ENCODE measurements at places on chromosomes 2 and 18.

- no peak for DNase-seq
Measured at GRCh38 chr2:54247115-54247514, 8.9 kb downstream of the TSPYL6 start.

GRCh38 chr2:10452956-10453904 lies 5.1 kb upstream of the ODC1 start:
- no peak for DNase-seq

DNA sequence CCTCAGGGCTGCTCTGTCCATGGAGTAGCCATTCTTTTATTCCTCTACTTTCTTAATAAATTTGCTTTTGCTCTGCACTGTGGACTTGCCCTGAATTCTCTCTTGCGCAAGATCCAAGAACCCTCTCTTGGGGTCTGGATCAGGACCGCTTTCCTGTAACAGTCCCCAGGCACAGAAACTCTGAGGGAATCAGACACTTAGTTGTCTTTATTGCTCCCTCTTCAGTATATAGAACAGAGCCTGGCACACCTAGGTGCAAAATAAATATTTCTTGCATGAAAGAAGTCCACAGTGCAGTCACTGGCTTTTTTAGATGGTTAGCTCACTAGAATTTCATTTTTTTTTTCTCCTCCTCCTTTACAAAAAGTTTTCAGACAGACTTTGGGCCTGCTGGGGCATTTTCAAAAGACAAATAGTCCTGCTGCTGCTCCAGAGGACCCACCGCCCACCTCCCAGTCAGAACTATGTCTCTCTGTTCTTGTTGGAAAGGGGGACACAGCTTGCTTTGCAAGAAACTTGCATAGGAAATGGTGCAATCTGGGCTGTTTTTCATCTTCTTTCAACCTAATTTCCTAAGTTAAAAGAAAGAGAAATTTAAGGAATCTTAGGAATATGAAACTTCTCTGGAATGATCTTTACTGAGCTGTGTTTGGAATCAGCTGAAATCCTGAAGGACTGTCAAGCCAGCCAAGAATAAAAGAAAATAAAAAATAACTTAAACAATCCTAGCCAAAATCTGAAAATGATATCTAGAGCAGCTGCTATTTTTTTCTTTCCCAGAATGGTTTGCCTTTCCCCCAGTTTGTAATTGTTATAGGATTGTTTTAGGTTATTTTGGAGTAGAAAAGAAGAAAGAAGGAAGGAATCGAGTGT lies 31.7 kb upstream of the MAP4K3 start:
- DNase-seq: no peak

DNA sequence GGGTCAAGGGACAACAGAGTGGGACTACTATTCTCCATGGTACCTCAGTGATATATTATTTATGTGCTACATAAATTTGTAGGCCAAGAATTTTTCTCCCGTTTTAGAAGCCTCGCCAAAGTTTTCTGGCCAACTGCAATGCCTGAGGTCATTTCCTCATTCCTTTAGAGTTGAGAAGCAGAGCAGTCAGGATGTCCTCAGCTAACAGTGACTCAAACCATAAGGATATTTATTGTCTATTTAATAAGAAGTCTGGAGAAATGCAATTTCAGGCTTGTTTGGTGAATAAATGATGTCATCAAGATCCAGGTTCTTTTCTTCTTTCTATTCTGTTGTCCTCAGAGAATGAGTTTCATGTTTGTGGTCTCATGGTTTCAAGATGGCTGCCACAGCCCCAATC lies 91.0 kb downstream of the ADCYAP1 start:
- DNase-seq: no peak

DNA sequence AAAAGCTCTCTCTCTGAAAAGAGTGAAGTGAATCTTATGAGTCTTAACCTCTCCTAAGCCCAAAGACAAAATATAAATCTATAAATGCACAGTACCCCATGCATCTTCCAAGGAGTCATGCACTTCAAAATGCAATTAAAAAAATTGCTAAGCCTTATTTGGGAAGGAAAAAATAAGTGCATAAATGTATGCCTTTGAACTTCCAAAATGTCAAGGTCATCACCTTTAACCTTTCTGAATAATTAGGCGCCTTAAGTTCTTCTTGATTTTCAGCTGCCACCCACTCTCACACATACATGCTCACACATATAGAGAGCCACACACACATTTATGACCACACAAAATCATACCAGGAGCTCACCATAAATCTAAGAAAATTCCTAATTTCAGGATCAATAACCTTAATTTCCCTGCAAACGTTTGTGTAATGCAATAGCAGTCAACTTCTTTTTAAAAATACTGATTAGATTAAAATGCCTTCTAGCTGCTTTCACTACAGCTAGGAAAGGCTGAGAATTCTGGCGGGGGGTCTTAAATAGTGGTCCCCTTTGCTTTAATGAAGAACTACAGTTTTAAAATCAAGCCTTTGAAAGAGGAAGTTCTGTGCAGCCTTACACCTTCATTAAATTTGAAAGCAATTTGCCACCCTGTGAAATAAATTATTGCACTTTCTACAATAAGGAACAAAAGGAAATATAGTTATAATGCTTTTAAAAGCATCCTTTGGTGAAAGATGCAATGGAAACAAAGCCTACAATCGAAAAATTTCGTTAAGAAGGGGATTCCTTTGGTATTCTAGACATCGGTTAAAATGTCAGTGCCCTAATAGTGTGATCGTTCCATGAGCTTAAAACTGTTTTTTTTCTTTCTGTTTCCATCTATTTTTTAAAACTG lies 3.6 kb downstream of the HOXD11 start:
- DNase-seq: no peak

GRCh38 chr2:151260573-151261230 lies 961 bp downstream of the RBM43 start:
- no peak for DNase-seq

- DNase-seq: no peak
Measured at GRCh38 chr2:181317511-181317910, 139.7 kb upstream of the ITGA4 start.

DNA sequence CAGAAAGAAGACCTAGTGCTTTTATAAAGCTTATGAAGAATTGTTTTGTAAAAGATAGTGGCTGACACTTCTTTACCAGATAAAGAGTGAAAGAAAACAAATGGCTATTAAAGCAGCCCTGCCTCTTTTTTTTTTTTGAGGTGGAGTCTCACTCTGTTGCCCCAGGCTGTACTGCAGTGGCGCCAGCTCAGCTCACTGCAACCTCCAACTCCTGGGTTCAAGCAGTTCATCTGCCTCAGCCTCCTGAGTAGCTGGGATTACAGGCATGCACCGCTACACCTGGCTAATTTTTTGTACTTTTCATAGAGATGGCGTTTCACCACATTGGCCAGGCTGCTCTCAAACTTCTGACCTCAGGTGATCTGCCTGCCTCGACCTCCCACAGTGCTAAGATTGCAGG lies 12.9 kb downstream of the ARPC2 start:
- DNase-seq: no peak

GRCh38 chr18:62741118-62741566 lies 25.8 kb downstream of the PHLPP1 start:
- DNase-seq: no peak

GRCh38 chr2:225400060-225400511 lies 576 bp downstream of the NYAP2 start:
- no peak for DNase-seq

GRCh38 chr18:42798606-42799170 lies 316.8 kb downstream of the RIT2 start:
- no peak for DNase-seq

- DNase-seq: no peak
Measured at GRCh38 chr2:239104800-239105199, 256.9 kb downstream of the TWIST2 start.

- DNase-seq: no peak
Measured at GRCh38 chr18:21110713-21111345, 784 bp downstream of the ROCK1 start.

- DNase-seq: no peak
Measured at GRCh38 chr2:65320946-65321345, 93.3 kb downstream of the ACTR2 start.

DNA sequence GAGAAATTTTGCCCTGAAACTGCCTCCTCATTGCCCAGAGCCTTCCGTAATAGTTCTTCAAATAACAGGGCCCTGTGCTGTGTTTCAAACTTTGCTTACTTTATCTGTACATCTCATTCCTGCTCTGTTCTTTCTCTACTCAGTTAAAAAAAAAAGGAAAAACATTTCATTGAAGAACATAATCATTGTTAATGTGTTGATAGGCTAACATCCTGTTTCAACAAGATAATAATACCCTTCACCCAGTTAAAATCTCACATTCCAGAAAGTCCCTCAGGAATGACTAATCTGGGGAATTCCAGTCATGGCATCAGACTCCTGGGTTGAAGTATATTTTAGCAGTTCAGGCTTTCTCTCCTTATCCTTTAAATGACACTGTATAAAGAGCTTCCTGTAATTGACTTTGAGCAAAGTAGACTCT lies 45.6 kb upstream of the ITGAV start:
- no peak for DNase-seq

Data from tibial artery (tissue), 4 donors.